ENCODE measurements at places on chromosomes 5 and 9. TPM values are rescaled to one million over a fixed set of nuclear protein-coding genes. Genes with fewer than 3 reads are reported as not detected.

GRCh38 chr5:138884094-138884493 is 9.0 kb upstream of the LRRTM2 start:
- DNase-seq, result no peak

GRCh38 chr9:14238518-14238917 is 75.4 kb downstream of the NFIB start:
- DNase-seq, result peak; percentile 71

GRCh38 chr5:109141222-109142200 is 268.3 kb downstream of the PJA2 start:
- no peak for DNase-seq

GRCh38 chr5:117788596-117788995 is 1199.8 kb downstream of the DTWD2 start:
- DNase-seq, result no peak

DNA sequence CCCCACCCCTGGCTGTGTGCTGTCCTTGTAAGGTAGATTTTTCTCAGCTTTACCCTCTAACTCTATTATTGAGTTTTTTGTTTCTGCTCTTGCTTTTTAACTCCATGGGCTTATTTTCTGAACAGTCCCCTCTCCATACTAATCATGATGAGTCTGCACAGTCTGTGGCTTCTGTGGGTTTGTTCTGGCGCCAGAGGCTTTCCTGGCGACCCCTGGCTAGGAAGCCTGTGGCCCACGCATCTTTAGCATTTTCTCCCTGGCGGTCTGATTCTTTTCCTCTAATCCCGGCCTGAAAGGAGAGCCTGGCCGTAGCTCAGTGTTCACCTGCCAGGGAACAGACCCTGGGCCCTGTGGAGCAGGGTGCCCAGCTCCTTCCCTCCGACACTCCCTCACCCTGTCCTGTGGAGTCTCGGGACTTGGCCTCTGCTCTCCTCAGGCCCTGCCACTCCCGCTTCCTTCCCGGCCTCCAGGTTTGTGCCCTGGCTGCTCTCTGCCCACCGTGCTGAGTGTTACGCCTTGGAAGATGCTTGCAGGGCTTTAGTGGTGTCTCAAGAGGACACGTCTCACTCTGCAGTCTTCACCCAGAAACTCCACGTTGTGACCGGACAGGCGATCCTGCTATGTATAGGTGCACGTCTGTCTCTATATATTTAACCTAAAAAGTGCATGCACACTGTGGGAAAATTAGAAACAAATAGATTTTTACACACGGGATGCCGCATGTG is 31.7 kb upstream of the LRRC14B start:
- DNase-seq, result peak; percentile 84

- peak; percentile 49 for DNase-seq
These were observed 280.0 kb downstream of the GAS1 start for GRCh38 chr9:86667307-86667706.

- peak; percentile 2 for DNase-seq
These were observed 39.9 kb downstream of the ATG10 start for GRCh38 chr5:82011761-82012160.

DNA sequence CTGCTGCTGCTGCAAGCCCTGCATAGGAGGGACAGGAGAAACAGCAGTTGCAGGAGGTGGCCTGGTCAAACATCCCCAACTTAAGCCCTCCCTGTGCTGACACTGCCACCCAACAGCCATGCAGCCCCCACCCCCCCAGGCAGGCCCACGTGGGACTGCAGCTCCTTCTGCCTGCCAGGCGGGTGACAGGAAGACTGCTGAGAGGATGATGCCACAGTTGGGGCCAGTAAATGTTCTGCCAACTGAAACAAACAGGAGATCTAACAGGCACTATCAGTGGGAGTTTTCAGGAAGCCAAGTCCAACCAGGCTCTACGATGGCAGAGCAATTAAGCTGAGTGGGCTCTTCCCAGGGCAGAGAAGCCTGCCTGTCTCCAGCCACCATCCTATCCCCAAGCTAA is 31.1 kb downstream of the DIRAS2 start:
- no peak for DNase-seq

- DNase-seq, result no peak
These were observed 407.9 kb upstream of the CYLC2 start for GRCh38 chr9:102587281-102587680.

DNA sequence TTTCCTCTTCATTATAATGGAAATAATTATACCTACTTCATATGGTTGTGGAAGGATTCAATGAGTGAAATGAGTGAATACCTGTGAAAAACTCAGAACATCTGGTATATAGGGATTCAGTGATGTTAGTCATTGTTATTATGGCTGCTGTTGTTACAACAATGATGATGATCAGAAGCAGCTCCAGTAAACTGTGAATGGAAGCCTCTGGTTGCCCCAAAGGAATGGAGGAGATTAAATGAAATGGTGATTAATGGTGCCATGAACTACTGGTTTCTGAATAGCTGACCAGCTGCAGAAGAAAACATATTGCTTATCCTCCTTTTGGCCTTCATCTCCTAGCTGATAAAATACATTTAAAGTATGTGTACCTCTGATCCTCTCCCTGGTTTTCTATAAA is 372.0 kb downstream of the ARHGEF28 start:
- DNase-seq, result no peak

DNA sequence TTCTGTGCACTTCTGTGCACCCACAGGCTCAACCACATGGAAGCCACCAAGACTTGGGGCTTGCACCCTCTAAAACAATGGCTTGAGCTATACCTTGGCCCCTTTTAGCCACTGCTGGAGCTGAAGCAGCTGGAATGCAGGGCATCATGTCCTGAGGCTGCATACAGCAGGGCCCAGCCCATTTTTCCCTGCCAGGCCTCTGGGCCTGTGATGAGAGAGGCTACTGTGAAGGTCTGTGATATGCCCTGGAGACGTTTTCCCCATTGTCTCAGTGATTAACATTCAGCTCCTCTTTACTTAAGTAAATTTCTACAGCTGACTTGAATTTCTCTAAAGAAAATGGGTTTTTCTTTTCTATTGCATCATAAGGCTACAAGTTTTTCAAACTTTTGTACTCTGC is 134.0 kb upstream of the EGFLAM start:
- DNase-seq, result no peak

GRCh38 chr5:61363401-61364114 is 31.5 kb downstream of the ZSWIM6 start:
- no peak for DNase-seq

DNA sequence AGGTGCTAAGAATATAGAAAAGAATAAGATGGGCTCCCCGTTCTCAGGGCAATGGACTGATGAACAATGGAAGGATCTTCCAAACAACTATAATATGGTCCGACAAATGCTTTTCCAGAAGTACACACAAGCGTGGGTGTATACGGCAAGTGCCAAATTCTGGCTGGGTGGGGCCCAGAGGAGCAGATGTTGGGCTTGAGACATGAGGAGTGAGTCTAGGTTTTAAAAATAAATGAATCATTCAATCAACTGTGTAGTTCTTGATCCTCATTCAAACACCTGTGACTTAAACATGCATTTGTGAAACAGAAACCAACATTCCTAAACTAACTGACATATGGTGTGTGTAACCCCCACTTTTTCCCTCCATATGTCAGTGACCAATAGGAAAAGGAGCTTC is 47.9 kb downstream of the MFAP3 start:
- DNase-seq, result peak; percentile 5

GRCh38 chr9:88580961-88581360 is 46.0 kb downstream of the NXNL2 start:
- no peak for DNase-seq

- DNase-seq, result no peak
These were observed 268.6 kb downstream of the ISL1 start for GRCh38 chr5:51651889-51652288.

- no peak for DNase-seq
These were observed 85.4 kb downstream of the PCSK1 start for GRCh38 chr5:96347502-96348292.

GRCh38 chr9:87498811-87499360 is 1.2 kb downstream of the DAPK1 start:
- no peak for DNase-seq

- DNase-seq, result no peak
These were observed 121.8 kb downstream of the CAAP1 start for GRCh38 chr9:26770821-26771220.

DNA sequence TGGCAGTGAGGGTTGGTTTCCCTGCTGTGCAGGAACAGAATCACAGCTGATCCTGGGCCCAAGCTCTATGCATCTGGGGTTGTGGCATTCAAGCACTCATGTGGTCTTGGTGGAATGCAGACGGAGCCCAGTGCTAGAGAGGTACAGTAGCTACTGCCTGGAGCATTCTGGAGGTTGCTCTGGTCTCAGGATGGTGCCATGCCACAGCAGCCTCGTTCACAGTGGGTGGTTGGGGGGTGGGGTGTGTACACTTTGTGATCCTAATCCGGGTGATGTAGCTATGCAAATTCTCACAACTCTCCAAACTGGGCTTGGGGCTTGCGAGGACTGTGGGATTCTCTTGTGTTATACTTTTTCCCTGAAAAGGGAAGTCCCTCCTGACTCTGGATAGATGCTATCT is 45.2 kb downstream of the FGD3 start:
- DNase-seq, result no peak

C9orf152 gene
- not detected for total RNA-seq

DRD1 gene
- total RNA-seq, result not detected

GZMA gene
- total RNA-seq, result not detected

LMNB1 gene
- total RNA-seq, result 97.9 TPM

LHX6 gene
- under 0.01 TPM for total RNA-seq

SEMA6A gene
- 0.12 TPM for total RNA-seq

ADGRD2 gene
- not detected for total RNA-seq

KCNT1 gene
- total RNA-seq, result not detected

TNFSF8 gene
- total RNA-seq, result not detected

PRDM9 gene
- total RNA-seq, result not detected

BARHL1 gene
- not detected for total RNA-seq

TMC1 gene
- total RNA-seq, result 0.29 TPM

Data from RPMI7951 (cell line).